ENCODE measurements at places on chromosomes 2 and 18. TPM values are rescaled to one million over a fixed set of nuclear protein-coding genes. Genes with fewer than 3 reads are reported as not detected.

- DNase-seq: no peak
Observed at GRCh38 chr18:40606996-40607395, 1348.0 kb upstream of the PIK3C3 start.

The CTAGE1 gene
- not detected for total RNA-seq

- no peak for DNase-seq
Observed at GRCh38 chr2:156466739-156467405, 30.7 kb downstream of the GPD2 start.

- DNase-seq: no peak
Observed at GRCh38 chr2:68849579-68850030, 21.6 kb downstream of the BMP10 start.

The CHST9 gene
- not detected for total RNA-seq

DNA sequence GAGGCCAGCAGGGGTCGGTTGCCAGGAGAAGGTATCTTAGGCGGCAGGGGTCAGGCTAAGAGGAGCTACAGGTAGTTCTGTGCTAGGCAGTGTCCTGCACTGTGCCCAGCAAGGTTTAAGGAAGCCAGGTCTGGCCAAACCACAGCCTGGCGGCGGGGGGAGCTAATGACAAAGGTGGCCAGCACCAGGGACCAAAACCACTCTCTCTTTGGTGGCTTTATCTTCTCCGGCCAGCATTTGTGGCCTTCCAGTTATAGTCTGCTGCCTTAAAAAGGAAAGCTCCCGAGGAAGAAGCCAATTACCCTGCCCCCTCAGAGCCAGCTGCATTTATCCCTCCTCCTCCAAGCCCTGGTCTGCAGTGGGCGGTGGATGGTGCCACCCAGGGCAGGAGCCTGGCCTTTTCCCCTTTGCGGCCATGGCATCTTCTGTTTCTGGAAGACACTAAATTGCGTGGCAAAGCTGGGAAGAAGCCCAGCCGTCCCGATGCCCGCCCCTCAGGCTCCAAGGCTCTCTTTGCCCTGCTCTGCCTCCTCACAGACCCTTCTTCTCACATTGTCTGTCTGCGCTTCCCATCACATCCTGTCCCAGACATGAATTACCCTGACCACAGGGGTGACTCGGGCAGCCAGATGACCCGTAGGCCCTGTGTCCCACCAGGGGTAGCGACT lies 94.6 kb downstream of the EN1 start:
- DNase-seq: no peak

The TMEM169 gene
- 2.7 TPM for total RNA-seq

GRCh38 chr18:55376387-55376786 lies 211.6 kb downstream of the TCF4 start:
- DNase-seq: peak; percentile 68
